ENCODE measurements at places on chromosomes 6 and 20.

- peak; percentile 33 for DNase-seq
These were observed 46.9 kb upstream of the TRIM26 start for GRCh38 chr6:30260036-30260504.

GRCh38 chr20:60667641-60668040 is 584.4 kb upstream of the CDH4 start:
- no peak for DNase-seq

DNA sequence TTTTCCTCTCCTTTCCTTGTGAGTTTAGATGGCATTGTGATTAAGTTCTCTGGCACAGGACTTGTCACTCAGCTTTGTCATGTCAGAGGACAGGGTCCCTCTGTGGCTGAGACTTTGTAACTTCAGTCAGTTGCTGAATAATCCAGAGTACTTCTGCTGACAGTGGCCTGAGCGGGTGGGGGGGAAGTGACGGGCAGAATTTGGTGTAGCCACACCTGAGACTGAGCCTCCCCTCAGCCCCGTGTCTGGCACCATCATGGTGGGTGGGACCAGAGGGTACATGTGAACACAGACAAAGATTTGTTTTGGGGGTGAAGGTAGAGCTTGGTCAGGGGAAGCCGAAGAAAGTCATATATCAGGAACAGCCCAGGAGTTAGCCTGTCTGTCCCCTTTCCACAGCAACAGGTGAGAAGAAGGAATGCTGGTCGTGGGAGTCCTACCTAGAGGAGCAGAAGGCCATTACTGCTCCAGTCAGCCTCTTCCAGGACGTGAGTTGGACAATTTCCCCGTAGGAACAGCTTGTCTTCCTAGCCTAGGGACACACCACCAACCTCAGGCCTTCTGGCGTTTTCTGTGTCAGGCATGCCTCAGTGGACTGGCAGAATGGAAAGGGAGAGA is 20.9 kb downstream of the L3MBTL1 start:
- DNase-seq = no peak

- DNase-seq = no peak
These were observed 40.7 kb downstream of the MAP3K5 start for GRCh38 chr6:136751522-136751956.

DNA sequence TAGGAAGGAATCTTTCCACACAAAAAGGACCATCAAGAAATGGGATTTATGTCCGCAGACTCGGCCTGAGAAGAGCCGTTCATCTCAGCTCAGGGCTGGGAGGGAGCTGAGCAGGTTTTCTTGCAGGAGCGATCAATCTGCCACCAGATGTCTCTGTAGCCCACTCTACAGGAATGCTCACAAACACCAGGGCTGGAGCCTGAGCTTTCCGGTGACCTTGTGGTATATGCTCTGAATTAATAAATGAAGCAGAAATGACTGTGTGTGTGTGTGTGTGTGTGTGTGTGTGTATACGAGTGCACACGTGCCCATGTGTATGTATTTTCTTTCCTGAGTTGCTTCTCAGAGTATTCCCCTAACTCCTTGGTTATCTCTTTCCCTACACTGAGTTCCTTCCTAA is 12.0 kb downstream of the CD83 start:
- DNase-seq = peak; percentile 48

GRCh38 chr6:154197196-154197860 is 158.3 kb downstream of the OPRM1 start:
- no peak for DNase-seq

DNA sequence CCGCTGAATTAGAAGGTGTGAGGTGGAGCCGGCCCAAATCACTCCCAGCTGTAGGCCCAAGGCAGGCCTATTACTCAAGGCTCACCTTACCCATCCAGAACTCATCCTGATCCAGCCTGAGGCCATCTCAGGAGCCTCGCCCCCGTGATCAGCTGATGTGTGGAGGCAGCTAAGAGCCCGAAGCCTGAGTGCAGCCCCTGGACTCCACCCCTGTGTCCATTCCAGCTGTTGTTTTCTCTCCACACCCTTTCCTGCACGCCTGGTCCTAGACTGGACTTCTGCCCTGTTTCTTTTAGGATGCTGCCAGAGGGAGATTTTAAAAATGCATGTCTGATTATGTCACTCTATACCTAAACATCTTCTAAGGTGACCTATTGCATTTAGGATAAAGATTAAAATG is 124.7 kb upstream of the SUPT3H start:
- no peak for DNase-seq

GRCh38 chr20:16313917-16314316 is 259.3 kb downstream of the KIF16B start:
- no peak for DNase-seq

DNA sequence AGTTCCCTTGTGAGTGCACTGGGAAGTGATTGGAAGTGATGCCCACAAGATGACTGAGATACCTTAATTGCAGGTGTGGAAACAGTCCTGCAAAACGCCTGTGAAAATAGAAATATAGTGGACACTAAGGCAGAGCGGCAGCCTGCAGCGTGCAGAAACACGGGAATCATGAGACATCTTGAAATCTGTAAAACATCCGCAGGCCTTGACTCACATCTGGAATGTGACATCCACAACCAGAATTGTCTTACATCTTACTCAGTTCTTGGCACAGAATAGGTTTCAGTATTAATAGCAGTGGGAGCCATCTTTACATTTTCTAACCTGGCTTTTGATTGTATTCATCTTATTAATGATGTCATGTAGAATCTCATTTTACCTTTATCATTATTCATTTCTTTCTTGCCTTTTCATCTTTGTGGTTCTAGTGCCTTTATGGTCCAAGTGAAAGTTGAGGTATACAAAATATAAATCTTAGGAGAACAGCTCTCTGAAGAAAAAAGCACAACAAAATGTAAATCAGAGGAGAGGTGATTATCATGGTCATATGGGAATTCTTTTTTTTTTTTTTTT is 44.6 kb downstream of the CDYL start:
- no peak for DNase-seq

GRCh38 chr6:27785294-27785693 is 126.9 kb downstream of the OR2B2 start:
- no peak for DNase-seq

- no peak for DNase-seq
These were observed 2.0 kb upstream of the FKBPL start for GRCh38 chr6:32132110-32132509.

DNA sequence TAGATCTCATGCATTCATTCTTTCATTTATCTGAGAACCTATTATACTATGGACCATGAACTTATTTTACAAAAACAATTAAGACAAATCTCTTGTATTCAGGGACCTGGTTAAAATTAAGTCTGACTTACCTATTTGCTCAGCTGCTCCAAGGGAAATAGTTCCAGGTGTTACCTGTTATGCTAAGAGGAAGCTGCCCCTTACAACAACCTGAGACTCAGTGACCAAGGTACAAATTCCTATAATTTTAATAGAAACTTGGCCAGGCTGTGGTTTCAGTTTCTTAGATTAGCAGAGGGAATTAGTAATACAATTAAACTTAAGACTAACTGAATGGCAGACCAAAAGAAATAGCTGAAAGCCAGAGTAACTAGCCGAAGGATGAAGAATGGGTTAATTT is 48.2 kb upstream of the GMPR start:
- DNase-seq = no peak

- no peak for DNase-seq
These were observed 43.6 kb upstream of the FAM83B start for GRCh38 chr6:54802775-54803634.

DNA sequence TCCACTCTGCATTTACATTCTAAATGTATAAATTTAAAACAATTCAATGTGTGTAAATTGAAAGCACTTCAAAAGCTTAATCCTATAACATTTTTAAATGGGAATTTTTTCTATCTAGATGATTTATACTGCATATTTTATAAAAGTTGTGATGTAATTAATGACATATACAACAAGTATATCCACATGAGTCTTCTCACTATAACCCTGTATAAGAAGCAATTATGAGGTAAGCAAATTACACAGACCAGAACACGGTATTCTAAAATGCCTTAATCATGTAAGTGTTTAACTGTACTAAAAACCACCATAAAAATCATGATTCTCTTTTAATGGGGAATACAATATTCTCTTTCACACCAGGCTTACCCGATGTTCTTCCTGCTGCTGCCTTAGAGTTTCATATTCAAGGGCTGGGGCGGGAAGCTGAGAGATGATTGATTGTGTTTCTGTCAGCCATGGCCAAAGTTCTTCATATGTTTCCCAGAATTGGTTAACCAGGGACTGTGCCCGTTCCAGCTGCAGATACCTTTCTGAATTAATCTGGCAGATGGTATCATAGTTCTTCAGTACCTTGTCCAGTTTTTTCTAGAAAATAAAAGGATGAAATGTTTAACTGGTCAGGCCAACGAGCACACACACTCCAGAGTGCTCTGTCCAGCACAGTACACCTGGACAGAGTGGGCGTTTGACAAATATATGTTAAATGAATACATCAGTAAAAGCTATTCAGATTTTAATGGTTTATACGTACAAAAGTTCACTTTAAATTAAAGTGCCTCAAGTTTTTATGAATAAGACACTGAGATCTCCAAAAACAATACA is 127.4 kb downstream of the DST start:
- no peak for DNase-seq

- DNase-seq = no peak
These were observed 49.1 kb upstream of the FRMD1 start for GRCh38 chr6:168128006-168128630.

- DNase-seq = no peak
These were observed 101.5 kb downstream of the KHDC1L start for GRCh38 chr6:73123632-73124329.

- no peak for DNase-seq
These were observed 164.7 kb upstream of the SNX9 start for GRCh38 chr6:157658301-157658700.

GRCh38 chr6:122947355-122947754 is 48.7 kb upstream of the CLVS2 start:
- no peak for DNase-seq

GRCh38 chr20:57869291-57869950 is 159.6 kb upstream of the PMEPA1 start:
- DNase-seq = no peak

GRCh38 chr6:126797981-126798380 is 320.5 kb upstream of the RSPO3 start:
- DNase-seq = no peak

DNA sequence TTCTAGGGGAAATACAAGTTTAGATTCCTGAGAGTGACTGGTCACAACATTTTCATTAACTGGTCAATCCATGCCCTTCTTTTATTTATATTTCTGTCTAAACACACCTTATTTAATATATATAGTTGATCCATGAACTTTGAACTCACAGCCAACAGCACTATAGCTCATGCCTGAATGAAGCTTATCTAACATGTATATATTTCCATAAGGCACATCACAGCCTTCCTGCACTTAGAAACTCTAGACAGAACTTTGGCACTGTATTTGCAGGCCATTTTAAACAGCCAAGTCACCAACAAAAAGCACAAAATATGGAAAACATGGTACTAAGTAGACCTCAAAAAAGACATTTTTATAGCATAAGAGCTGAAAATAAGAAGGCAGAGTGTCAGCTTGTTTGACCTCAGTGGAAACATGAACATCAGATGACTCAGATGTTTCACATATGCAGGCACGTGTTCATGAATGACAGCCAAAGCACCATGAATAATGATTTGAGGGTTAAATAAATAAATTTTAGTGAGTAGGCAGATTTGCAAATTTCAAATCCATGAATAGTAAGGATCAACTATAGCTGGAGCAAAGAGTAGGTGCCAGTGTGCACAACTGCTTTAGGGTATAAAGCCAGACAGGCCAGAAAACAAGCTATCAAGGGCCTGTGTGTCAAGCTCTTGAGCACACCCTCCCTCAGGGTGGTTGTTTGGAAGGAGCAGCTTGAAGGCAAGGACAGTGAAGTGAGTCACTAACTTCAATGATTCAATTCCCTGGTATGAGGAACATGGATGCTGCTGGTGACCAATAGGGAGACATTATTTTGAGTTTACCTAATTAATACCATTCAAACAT is 88.9 kb upstream of the NT5E start:
- DNase-seq = no peak

GRCh38 chr6:15997586-15998388 is 131.1 kb upstream of the MYLIP start:
- no peak for DNase-seq

- no peak for DNase-seq
These were observed 1.4 kb upstream of the TREML4 start for GRCh38 chr6:41226752-41227151.

DNA sequence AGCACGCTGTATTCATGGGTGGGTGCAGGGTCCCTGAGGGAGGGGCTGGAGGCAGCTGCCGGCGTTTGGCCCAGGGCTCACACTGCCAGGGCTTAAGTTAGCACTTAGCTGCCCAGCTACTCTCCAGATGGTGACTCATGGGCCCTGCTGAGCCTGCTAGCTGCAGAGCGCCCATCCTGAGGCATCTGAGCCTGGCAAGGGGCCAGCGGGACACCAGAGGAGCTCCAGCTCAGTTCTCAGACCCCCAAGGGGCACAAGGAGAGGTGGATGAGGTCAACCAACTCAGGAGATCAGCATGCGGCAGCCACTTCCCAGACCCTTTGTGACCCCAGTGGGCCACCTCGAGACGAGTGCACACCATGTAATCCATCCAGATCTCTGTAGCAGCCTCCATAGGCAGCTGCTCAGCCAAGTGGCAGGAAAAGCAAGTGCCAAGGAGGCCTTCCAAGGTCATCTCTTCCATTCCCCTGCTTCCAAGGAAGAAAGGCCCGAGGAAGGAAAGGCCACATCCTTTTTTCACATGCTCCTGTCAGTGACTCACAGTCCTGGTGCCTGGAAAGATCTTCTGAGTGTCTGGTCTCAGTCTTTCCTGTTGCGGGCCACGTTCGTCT is 35.3 kb downstream of the FOXP4 start:
- no peak for DNase-seq

- DNase-seq = no peak
These were observed 56.2 kb upstream of the PREP start for GRCh38 chr6:105459049-105459448.

DNA sequence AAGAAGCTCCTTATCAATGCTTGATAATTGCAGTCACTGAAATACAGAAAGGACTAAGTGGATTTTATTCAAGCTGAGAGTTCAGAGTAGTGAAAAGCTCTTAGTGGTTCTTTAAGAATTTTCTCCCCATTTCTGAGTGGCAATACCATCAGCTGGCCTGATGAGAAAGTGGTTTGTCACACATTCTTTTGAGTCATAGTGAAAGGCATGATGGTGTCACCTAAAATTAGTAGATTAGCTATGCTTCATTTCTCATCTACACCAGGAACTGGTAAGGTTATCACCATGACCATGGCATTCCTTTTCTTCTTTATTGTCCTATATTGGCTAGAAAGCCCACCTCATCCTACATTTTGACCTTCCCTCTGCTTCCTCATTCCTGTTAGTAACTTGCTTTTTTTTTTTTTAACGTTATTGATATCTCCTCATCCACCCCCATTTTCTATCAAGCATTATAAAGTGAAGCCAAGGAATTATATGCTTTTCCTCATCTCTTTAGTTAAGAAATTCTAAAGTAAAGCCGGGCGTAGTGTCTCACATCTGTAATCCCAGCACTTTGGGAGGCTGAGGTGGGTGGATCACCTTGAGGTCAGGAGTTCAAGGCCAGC is 67.4 kb upstream of the LOC128125822 start:
- no peak for DNase-seq

GRCh38 chr20:20608641-20609040 is 103.8 kb downstream of the RALGAPA2 start:
- DNase-seq = no peak

GRCh38 chr20:37363221-37364012 is 17.5 kb downstream of the SRC start:
- no peak for DNase-seq

Measured in glutamatergic neuron (in vitro differentiated cells).